ENCODE measurements at places on chromosomes 5 and 9.

DNA sequence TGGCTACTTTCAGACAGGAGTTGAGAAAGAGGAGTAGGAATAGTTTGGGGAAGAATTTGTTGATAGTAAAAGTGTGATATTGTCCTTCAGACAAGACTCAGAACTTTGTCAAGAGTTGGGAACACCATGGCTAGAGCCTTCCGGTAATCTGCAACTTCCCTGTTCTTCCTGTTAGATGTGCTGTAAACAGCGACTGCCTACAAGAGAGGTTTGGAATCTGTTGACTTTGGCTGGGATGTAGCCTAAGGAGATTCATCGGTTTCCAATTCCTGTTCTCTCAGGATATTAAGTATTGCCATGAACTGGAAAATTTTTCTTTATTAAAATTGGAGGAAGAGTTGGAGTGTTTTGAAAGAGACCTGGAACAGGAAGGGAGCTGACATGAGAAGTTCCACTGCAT is 43.9 kb downstream of the ARHGAP26 start:
- DNase-seq = no peak

DNA sequence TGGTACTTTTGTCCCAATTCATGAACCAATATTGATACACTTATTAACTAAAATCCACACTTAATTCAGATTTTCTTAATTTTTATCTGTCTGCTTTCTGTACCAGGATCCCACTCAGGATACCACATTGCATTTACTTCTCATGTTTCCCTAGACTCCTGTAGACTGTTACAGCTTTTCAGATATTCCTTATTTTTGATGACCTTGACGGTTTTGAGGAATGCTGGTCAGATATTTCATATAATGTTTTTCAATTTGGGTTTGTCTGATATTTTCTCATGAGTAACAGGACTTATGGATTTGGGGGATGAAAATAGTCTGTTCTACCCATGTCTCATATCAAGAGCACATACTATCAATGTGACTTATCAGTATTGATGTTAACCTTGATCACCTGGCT is 37.4 kb downstream of the PLPPR1 start:
- DNase-seq = no peak

DNA sequence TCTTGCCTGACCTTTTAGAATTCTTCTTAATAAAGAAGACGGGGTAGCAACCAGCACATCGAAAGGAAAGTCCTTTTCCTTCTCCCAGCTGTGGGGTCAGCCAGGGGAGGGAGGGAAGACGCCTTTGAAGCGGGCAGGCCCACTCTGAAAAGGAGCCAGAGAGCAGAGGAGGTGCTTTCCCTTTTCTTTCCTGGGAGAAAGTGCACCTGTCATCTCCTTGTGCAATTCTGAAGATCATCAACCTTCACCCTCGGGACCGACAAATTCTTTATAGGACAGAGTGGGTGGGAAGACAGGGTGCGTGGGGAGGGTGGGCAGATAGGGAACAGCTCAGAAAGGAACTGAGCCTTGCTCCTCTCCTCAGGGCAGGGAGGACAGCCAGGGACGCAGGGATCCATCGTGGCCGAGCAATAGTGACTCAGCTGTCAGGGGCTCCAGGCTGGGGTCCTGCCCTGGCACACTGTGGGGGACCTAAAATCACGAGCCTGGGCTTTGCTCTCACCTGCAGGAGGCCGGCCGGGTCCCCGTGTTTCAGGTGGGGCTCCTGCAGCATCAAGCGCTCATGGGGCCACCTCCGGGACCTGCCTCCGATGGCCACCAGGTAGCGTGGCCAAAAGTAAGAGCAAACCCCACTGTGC is 141.0 kb downstream of the OLFM1 start:
- DNase-seq = no peak

GRCh38 chr5:97838214-97838613 is 655.2 kb upstream of the RIOK2 start:
- DNase-seq = no peak

DNA sequence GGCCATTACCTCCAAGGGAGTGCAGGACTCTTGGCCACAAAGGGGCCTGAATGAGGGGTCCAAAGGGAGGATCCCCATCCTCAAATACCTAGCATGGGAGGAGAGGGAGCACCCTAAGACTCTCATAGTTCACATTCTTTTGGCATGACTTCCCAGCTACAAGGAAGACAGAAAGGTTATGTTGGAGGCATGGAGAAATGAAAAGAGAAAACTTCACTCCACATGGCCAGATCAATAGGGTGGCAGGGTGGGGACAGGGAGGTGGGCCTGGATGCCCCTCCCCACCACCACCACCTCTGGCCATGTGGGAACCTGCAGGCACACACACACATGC is 97.6 kb downstream of the PAX5 start:
- DNase-seq = no peak

DNA sequence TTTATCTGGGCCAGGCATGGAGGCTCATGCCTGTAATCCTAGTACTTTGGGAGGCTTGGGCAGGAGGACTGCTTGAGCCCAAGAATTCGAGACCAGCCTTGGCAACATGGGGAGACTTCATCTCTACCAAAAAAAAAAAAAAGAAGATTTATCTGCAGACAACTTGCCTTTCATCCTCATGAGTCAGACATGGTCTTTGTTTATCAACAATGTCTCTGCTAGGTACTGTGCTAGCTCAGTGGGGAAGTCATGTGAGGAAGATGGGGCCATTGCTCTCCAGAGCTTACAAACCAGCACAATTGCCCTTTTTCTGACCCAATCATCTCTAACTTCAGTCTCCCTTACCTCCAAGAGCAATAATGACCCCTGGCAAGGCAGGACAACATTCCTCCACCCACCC is 1.6 kb downstream of the URM1 start:
- DNase-seq = no peak

DNA sequence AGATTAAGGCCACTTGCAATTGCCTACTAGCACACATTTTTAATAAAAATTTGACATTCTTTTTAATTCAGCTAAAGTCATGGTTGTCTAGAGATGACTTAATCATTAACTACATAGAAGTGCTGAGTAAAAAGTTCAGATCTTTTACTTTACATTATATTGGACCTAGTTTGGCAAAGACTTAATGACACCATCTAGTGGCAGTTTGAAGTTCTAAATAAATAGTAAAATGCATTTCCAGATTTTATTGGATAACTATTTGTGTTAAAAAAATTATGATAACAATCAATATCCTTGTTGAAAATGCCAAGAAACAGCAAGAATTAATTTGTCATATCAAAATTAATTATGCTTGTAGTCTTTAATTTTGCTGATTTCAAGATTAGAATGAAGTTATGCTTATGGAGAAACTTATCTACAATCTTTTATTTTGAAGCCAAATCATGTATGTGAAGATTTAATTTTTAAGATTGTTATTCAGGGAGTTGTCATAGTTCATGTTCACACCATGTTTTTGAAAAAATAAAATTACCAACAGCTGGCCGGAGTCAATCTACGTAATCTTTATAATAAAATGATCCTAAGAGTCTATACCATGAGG is 69.6 kb upstream of the PJA2 start:
- DNase-seq = no peak

GRCh38 chr9:111720174-111720573 is 58.8 kb downstream of the GNG10 start:
- DNase-seq = no peak

DNA sequence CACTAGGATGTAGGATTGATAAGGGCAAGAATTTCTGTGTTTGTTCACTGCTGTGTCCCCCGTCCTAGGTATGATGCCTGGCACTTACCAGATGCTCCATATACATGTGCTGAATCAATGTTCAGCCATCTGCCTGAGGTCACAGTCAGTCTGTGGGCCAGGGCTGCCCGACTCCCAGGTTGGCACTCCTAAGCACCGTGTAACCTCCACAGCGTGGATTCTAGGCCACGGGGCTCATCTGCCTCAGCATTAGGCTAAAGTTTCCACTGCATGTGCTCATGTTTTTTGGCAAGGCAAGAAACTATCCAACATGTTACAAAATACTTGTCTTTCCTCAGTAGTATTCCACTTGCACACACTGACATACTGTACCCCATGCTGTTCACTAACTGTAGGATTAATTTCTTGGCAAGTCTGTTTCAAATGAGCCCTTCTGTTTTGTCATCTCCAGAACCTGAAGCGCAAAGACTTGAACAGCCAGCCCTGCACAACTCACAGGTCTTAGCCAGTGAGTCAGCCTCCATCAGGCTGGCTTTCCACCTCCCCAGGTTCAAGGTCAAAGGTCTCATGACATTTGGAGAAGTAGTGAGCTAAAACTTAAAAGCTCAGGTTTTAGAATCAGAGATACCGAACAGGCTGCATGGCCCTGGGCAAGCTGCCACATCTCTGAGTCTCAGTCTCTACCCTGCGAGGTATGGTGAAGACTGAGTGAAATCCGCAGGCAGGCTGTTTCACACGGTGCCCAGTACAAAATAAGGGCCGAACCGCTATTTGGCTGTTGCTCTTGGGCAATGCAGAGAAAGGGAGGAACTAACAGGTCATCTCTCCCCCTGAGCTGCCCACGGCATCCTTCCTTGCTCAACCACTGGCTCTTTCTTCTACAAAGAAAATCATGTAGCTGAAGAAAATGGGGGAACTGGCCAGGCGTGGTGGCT is 7.2 kb downstream of the TOR1A start:
- DNase-seq = no peak

GRCh38 chr5:32753051-32753450 is 41.9 kb downstream of the NPR3 start:
- no peak for DNase-seq

DNA sequence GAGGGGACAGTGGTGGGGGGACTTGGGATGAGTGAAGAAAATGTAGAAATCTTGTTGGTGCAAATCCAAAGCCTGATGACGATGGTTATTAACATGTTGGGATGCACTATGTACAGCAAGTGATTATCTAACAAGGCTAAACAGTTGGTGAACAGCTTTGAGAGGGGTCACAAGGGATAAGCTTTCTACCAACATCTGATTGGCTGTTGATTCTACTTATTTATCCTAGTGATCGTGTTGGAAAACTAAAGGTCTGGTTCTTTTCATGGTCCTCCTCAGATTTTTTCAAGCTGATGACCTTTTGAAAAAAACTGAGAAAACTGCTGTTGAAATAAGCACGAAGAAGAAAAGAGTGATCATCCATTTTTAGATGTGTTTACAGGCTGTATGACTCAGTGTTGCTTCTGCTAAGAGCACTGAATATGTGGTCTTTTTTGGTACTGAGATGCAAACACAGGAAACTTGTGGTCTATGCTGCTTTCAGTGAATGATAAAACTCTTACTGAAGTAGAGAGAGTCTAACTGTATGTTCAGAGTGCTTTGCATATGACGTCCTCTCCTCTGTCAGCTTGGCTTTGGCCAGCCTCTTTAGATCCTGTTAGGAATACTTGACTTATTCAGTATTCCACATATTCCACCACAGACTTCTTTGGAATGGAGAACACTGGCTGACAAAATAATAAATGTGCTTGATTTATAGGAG is 174.8 kb downstream of the SLF1 start:
- no peak for DNase-seq

- DNase-seq = no peak
These were observed 53.1 kb downstream of the PLPPR1 start for GRCh38 chr9:101081641-101082040.

DNA sequence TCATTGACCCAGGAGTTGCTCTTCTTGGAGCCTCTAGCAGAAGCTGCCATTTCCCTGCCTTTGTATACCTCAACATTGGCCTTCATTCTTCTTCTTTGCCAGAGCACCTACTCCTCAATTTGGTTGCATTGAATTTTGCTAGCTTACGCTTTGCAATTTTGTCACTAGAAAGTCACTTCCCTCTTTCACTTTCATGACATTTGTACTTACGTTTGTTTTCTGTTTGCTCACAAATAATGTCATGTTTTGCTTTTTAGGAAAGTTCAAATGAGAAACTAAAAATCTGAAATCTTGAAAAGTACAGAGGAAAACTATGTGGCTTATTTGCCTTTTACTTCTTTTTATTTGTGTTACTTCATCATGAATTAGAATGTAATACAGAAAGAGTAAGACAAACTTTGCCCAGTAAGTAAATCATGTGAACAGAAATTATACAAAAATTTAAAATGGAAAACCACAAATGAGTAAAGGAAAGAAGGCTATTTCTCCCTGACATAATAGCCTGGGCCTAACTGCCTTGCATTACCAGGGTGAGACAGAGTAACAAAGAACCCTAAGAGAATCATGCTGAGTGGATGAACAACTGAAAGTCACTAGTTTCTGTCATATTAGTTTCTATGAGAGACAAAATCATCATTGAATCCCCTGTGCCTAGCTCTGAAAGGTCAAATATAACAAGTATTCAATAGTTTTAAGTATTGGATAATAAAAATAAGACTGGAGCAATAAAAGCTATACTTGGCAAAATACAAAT is 7.4 kb upstream of the IFNA1 start:
- DNase-seq = no peak

DNA sequence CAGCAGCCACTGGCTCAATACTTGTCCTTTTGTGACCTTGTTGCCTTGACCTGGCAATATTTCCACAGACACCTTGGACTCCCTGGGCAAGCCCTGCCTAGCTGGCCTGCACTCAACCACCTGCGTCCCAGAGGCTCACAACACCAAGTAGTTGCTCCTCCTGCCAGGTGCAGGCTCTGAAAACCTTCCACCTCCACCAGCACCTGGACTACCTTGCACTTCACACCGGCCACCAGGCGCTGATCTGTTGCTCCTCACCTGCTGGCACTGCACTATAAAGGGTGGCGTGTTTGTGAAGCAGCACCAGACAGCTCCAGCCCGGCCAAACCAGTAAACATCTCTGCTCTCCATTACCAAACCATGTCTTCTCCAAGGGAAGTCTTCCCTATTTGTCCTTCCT is 997.7 kb downstream of the PTPRD start:
- DNase-seq = no peak

GRCh38 chr9:89926691-89927220 is 321.9 kb downstream of the GADD45G start:
- no peak for DNase-seq

GRCh38 chr5:108257996-108258395 is 123.9 kb downstream of the FBXL17 start:
- DNase-seq = no peak

DNA sequence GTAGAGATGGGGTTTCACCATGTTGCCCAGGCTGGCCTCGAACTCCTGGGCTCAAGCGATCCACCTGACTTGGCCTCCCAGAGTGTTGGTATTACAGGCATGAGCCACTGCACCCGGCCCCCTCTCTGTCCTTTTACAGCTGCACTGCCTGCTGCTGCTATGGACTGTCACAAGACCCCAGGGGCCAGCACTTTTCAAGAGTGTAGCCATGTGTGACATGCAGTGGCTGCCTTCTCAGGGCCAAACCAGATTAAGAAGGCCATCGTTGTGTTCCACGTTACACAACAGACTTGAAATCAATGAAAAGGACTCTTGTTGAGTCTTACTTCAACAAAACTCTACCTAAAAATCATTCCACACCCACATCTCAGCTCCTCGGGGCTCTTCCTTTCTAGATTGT is 78.9 kb upstream of the ICE1 start:
- DNase-seq = no peak

GRCh38 chr5:132274050-132274792 is 16.7 kb downstream of the PDLIM4 start:
- no peak for DNase-seq

- DNase-seq = no peak
These were observed 28.7 kb downstream of the ANKRD33B start for GRCh38 chr5:10592601-10593000.

All from T1000 (cell line).